NCI-H1930 (cell line): ENCODE measurements at places on chromosomes 2 and 18.
A peak's percentile ranks its signal among the peaks of the same experiment; 100 is the strongest.

GRCh38 chr2:74498500-74499266 lies 720 bp downstream of the LBX2 start:
- no peak for DNase-seq

DNA sequence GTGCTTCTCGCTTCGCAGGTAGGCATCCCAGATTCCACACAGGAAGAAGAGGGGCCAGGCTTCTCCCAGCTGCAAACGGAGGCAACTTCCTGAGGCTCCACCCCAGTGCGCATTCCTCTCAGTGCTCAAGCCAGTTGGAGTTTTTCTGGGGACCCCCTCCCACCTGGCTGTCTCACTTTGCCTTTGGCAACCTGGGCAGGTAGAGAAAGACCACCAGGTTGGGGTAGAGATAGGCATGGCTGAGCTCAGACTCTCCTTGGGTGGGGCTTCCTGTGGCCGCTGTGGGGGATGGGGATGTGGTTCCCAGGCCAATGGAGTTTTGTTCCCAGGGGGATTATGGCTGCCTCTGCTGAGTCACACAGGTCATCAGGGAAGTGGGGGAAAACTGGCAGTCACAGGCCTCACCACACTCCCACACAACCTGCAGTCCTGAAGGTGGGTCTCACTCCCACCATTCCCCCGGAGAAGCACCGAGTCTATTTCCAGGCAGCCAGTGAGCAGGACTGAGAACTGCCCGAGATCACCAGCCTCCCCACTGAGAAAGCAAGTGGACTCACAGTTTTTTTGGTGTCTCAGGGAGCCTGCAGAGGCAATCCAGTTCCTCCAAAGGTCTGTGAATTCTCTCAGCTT lies 38.1 kb downstream of the SLC39A10 start:
- DNase-seq = no peak

GRCh38 chr18:62571648-62572047 lies 48.8 kb downstream of the ZCCHC2 start:
- DNase-seq = no peak

DNA sequence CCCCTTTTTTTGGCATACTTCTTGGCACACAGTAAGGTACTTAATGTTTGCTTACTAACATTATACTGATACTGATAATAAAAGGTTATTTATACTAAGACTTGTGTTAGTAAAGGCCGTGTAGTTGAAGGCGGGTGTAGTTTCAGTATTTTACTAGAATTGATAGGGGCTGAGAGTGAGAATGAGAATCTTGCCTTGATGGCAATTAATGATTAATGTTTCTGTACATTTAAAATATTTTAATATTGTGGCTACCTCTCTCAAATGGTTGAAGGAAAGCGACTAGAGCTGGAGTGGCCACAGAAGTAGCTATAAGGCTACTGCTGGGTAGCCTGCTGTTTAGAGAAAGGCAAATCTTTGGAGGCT lies 29.3 kb downstream of the PELI1 start:
- DNase-seq = no peak

DNA sequence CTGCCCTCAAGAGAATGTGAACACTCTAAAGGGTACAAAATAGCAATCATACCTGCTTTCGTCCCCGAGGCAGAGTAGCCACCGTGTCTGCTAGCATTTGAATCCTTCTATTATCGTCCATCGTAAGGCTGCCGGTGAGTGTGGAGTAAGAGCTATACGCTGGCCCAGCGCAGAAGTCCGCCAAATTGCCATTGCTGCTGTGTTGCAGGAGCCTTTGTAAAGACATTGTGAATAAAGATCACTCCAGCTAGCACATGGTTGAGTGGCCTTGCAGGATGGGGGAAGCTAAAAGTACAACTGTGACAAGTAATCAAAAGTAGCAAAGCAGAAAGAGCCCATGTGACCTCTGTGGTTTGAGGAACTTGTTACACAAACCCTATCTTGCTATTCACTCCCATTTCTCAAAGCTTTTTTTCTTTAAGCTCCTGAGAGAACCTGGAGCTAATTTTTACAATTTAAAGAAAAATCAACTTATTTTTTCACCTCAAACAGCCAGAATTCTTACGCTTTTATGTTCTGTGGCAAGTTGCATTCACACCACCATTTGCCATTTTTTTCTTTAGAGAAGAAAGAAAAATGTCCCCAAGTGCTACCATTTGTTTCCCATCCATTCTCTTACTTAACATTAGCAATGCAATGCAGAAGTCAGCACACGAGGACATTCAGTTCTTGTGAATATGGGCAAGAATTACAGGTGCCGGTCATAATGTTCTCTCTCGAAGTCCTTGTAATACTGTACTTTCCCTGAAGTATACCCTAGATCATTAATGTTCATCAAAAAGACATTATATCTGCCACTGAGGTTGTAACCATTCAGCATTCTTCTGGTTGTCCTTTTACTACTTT lies at the start of gene CYTIP:
Gene CYTIP, minus strand, starts transcription at position 295 of the 846 bp plus-strand sequence. Its CDS starts 69 bp downstream, at position 226.
- no peak for DNase-seq

DNA sequence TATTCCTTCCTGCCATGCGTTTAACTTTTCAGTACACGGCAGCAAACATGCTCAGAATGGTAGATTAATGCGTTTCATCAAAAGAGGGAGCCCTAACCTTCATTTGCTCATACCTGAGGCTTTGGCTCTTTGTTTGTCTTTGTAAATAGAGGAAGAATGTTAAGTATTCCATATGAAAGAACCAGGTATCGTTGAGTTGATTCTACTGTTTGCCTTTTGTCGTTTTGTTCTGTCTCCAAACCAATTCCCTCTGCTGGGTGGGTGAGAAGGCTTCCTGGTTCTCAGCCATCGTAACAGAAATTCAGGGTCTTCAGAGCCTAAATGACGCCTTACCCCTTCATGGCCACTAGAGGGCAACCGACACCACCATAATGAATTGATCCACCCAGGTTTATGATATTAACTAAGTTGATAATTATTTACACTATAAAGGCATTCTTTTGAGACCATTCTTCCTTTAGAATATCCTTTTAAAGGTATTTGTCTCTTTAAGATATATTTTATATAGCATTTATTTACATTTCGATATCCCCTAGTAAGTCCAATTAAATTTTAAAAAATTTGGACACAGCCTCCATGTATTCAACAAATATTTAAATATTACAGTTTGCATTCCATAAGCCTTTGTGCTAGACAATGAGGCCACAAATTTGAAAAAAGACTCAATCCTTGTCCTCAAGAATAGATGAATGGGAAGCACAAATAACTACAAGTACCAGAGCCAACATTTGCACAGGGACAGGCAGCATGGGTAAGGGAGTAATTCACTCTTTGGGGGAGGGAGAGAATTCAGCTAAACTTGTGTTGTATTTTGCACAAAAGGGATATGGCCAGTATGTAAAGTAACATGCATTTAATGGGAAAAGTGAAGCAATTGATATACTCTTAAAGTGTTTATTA lies 48.1 kb downstream of the TIMM21 start:
- DNase-seq = peak; percentile 66

GRCh38 chr2:187917535-187917934 lies 363.3 kb upstream of the TFPI start:
- no peak for DNase-seq

- no peak for DNase-seq
Observed at GRCh38 chr2:127174136-127174535, 46.0 kb downstream of the CYP27C1 start.

GRCh38 chr2:42117923-42118753 lies 51.0 kb upstream of the EML4 start:
- no peak for DNase-seq

DNA sequence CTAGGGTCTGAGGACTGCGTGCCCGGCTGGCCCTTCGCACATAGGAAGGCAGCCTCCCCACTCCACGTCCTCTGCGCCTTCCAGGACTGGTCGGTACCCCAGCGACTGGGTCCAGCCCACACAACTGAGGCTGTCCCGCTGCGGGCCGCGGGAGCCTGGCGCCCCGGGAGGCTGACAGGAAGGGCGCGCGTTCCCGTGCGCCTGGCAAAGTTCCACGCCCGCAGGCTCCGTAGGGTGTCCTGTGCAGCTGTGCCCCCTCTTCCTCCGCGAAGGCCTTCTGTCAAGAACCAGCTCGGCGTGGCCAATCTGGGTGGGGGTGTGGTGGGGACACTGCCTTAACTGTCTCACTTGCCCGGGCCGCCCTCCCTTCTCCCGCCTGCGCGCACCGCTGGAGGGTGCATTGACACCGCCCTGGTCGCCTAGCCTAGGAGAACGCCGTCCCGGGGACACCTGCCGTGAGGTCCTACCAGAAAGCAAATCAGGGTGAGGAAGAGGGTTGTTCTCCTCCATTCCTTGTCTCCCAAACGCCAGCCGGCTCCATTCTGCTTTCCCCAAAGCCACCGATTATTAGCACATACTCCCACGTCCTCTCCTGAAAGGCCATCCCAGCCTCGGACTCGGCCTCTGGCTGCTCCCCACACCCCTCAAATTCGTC lies 618 bp upstream of the LYPD1 start:
- peak; percentile 6 for DNase-seq

DNA sequence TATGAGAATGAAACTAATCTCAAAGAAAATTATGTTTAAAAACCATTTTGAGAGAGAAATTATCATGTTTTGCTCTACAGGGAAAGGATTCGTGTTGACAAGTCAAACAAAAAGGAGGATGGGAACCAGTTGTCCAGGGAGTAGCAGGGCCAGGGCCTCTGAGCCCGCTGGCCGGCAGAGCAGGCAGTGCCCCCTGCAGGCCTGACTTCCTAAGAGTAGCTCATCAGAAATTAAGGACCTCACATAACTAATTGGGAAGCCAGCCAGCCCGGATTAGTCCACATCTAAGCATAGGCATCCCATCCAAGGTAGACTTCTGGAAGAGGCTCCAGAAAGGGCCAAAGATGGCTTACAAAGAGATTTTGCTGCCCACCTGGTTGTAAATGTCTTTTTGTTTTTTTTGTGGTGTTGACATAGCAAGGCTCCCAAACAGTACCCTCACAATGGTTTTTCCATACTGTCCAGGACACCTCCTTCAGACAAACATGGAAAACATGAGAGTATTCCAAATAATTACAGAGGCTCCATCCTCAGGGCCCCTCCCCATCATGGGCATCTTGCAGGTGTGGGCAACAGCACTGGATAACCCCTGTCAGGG lies 241.2 kb upstream of the TANK start:
- peak; percentile 25 for DNase-seq

DNA sequence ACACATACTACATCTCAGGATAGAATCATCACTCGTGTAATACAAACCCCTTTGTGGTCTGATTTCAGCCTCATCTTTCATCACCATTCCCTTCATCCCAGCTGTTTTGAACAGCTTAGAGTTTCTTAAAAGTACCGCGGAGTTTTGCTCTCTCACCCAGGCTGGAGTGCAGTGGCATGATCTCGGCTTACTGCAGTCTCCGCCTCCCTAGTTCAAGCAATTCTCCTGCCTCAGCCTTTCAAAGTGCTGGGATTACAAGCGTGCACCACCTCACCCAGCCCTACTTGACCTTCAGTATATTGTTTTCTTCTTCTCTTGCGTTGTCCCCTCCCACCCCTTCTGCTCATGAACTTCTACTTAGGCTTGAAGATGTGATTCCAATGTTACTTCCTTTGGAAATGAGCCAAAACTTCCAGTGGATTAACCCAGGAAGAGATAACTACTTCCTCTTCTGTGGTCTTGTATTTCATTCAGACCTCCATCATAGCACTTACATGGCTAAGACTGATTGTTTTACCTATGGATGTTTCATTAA lies 15.8 kb downstream of the ERLEC1 start:
- no peak for DNase-seq

GRCh38 chr2:220148471-220149248 lies 521.2 kb downstream of the SLC4A3 start:
- DNase-seq = no peak

GRCh38 chr18:5388896-5389295 lies 93.4 kb upstream of the ZBTB14 start:
- DNase-seq = no peak

DNA sequence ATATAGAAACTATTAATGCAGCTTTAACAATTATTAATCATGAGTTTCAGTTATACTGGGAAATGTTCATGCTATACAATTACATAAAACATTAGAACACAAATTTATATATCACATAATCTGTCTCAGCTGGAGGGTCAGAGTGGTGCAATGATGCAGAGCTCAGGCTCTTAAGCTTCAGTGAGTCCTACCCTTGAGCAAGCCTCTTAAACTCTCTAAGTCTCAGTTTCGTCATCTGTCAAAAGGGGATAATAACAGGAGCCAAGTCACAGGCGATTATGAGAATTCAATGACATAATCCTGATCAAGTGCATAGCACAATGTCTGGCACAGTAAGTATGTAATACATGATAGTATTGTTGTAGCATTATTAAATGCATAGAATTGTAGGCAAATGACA lies 46.0 kb downstream of the LAMA1 start:
- no peak for DNase-seq

GRCh38 chr2:45177870-45178269 lies 168.6 kb upstream of the SIX2 start:
- DNase-seq = no peak

- no peak for DNase-seq
Observed at GRCh38 chr2:157789933-157790511, 86.1 kb downstream of the ACVR1 start.

DNA sequence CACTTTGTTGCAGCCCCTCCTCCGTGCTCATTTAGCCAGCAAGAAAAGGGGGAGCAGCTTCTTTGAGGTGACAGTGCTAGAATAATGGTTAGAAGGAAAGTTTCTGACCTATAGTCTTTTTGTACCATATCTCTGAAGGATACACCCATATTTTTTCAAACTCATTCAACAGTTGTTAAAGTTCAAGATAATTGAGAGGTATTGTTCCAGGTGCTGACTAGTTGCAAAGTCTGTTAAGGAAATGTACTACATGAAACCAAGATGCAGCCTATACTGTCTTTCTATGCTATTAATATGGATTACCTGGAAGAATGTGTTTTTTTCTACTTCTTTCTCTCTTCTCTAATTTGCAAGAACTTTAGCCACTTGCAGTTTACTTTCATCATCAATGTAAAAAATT lies 495.0 kb downstream of the PARD3B start:
- DNase-seq = no peak

GRCh38 chr2:191538334-191538903 lies 139.5 kb upstream of the NABP1 start:
- no peak for DNase-seq

GRCh38 chr2:79860228-79861058 lies 347.6 kb downstream of the CTNNA2 start:
- DNase-seq = no peak

- DNase-seq = no peak
Observed at GRCh38 chr2:10322973-10323372, 20.3 kb downstream of the HPCAL1 start.

DNA sequence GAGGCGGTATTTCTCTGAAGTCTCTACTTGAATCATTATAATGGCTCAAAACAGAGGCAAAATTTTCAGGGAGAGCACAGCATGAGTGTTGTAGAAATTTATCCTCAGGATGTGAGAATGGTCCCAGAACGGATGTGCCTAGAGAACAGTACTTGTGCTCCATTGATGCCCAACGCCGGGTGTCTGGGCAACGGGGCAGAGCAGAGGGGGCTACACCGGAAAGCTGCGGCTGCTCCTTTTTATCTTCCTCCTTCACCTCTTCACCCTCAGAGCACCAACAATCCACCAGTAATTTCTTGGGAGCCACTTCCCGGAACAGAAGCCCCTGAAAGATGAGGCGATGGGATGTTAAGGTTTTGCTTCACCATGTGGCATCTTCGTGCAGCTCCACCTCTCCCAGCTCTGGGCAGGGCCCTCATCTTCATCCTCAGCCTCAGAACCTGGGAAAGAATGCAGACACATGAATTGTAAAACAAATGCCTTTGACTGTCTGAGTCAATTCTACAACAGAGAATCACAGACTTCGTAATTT lies 71.5 kb downstream of the PTGR3 start:
- no peak for DNase-seq
